ENCODE measurements at places on chromosomes 5 and 9.

GRCh38 chr5:65394087-65394486, 87.6 kb downstream of the ADAMTS6 start:
- DNase-seq: peak; percentile 95

- DNase-seq: peak; percentile 77
Observed at GRCh38 chr5:181181650-181182565, 23.1 kb downstream of the TRIM7 start.

- no peak for DNase-seq
Observed at GRCh38 chr5:22352493-22352892, 500.7 kb downstream of the CDH12 start.

DNA sequence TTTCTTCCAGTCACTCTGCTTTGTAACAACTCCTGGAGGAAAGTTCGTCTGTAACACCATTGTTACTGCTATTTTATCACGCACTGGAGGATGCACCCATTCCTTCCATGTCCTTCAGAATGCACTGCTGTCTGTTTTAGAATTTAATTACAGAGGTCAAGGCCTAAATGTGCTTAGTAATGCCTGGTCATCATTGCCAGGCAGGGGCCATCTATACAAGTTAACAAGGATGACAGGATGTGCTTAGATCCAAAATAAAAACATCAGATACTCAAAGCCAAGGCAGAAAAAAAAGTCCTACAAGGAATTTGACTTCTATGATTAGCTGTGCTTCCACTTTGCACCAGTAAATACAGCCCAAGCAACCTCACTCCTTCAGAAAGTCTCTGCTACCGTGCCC, 371.4 kb downstream of the SEMA5A start:
- peak; percentile 62 for DNase-seq

GRCh38 chr9:126999315-127000068, 84.9 kb downstream of the RALGPS1 start:
- no peak for DNase-seq

GRCh38 chr5:139474890-139475791, 4.3 kb downstream of the SMIM33 start:
- DNase-seq: peak; percentile 81

DNA sequence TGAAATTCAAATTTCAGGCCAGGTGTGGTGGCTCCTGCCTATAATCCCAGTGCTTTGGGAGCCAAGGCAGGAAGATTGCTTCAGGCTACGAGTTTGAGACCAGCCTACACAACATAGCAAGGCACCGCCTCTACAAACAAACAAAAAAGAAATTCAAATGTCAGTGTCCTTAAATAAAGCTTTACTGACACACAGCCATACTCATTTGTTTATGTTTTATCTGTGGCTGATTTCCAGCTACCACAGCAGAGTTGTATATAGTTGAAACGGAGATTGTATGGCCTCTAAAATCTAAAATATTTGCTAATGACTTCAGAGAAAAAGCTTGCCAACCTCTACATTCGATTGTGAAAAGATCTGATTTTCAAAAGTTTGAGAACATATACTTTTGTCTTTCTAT, 15.4 kb downstream of the SHLD3 start:
- DNase-seq: no peak

DNA sequence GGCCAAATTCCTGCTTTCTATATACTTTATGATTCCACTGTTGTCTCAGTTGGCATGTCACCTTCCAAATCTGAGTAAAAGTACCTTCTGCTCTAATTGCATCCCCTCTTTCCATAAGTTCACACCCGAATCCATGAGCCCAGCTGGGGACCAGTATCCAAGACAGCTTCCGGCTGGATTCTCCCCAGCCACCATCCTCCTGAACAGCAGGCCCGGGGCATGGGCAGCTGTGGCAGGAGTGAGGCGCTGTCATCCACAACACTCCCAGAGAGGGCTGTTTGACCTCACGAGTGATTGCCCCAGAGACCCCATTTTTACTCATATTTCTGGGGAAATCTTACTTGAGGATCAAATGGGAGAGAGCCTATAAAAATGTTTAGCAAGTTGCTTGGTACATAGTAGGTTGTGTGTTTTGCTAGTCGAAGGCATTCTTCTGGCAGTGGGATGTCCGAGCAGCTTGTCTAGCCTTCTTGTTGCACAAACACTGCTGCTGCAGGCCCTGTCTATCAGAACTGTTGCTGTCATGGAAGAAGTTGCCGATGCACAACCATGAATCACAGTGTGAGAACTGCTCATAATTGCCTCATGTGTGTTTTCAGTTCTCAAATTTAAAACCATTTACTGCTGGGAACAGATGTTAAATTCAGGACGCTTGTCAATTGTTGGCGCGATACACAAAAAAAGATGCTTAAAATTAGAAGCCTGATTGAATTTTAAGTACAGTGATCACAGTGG, 93.8 kb downstream of the HSPA4 start:
- no peak for DNase-seq

- DNase-seq: no peak
Observed at GRCh38 chr5:136027311-136027710, 1.5 kb upstream of the TGFBI start.

All from fibroblast of mammary gland (primary cell).